ENCODE measurements at places on chromosomes 7 and 10.

DNA sequence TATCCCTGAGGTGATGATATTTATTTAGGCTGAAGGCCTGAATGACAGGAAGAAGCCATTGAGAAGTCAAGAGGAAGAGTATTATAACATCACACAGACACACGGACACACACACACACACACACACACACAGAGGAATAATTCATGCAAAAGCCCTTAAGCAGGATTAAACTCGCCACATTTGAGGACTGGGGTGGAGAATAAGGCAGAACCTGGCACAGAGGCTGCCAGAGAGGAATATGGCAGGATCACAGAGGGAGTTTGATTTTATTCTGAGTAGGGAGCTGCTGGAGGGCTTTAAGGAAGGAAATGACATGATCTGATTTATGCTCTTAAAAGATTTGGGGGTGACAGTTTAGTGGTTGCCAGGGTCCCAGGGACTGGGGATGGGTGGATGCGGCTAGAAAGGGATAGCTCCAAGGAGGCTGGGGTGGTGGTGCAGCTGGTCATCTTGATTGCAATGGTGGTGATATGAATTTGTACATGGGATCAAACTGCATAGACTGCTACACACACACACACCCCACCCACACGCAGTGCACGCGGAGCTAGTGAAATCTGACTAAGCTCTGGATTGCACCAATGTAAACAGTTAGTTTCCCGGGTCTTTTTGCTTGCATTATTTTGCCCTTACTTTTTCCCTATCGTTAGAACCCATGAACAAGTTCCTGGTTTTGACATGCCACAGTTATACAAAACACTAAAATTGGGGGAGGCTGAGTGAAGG is 11.2 kb downstream of the SMURF1 start:
- DNase-seq, result no peak

- no peak for DNase-seq
These were observed 699 bp downstream of the GHITM start for GRCh38 chr10:84140036-84140379.

- no peak for DNase-seq
These were observed 45.1 kb upstream of the PRKG1 start for GRCh38 chr10:51029172-51029641.

DNA sequence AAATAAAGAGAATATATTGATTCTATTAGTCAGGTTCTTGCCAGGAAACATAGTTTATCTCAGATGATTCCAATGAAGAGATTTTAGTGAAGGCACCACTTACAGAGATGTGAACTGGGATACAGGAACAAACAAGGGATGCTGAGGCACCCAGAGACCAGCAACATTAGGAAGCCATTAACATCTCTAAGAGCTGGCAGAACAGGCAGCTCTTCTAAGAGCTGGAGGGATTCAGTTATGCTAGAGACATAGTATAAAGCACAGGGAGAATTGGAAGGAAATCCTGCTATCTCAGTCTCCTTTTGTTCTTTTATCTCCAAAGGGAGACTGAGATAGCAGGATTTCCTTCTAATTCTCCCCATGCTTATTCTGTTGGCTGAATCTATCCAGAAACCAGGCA is 22.0 kb downstream of the OR6B1 start:
- DNase-seq, result no peak

GRCh38 chr7:70495033-70495376 is 636.9 kb upstream of the GALNT17 start:
- no peak for DNase-seq

All from amniotic stem cell (primary cell).